ENCODE measurements at places on chromosomes 7 and 10. TPM values are rescaled to one million over a fixed set of nuclear protein-coding genes. Genes with fewer than 3 reads are reported as not detected.

The ASB10 gene
- total RNA-seq = not detected

The POLD2 gene
- 142 TPM for total RNA-seq

The ICA1 gene
- total RNA-seq = 0.76 TPM

The IKZF1 gene
- total RNA-seq = not detected

The PNLIPRP2 gene
- total RNA-seq = not detected

The SEMA3D gene
- 0.05 TPM for total RNA-seq

The PANK1 gene
- total RNA-seq = 7.2 TPM

The HIPK2 gene
- total RNA-seq = 18.2 TPM

The SPAM1 gene
- not detected for total RNA-seq

The IFIT2 gene
- 3.2 TPM for total RNA-seq

The CTAGE4 gene
- total RNA-seq = not detected

The TUBAL3 gene
- total RNA-seq = 0.52 TPM

The SLC39A12 gene
- total RNA-seq = not detected

The PIP gene
- total RNA-seq = not detected

The TMEM270 gene
- 0.23 TPM for total RNA-seq

The GARIN1A gene
- 0.80 TPM for total RNA-seq

The SLC13A1 gene
- total RNA-seq = not detected

The SNX10 gene
- 4.3 TPM for total RNA-seq

The NODAL gene
- total RNA-seq = not detected

The NPY4R2 gene
- total RNA-seq = 30.4 TPM

The RASSF4 gene
- 1.5 TPM for total RNA-seq
